ENCODE measurements at places on chromosomes 5 and 9.
A peak's percentile ranks its signal among the peaks of the same experiment; 100 is the strongest.

DNA sequence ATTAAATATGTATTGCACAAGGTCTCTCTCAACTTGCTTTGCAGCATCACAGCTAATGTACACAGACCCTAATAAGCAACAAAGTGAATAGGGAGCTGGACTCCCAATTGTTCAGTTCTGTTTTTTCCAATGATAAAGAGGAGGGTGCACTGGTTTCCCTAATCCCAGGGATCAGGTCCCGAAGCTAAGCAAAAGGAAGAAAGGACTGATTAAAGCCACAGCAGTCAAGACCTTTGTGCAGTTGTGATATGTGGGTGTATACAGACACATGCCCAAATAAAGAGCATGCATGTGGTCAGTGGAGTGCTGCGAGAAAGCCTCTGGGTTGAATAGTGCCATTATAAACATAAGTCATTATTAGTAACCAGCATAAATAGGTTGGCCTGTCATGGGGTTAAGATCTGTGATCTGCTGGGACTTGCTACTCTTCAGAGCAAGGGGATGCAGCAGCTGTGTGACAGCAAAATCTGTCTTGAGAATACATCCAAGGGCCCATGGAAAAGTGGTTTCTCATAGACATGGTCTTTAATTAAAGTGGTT is 1863.1 kb upstream of the WWC1 start:
- no peak for DNase-seq

DNA sequence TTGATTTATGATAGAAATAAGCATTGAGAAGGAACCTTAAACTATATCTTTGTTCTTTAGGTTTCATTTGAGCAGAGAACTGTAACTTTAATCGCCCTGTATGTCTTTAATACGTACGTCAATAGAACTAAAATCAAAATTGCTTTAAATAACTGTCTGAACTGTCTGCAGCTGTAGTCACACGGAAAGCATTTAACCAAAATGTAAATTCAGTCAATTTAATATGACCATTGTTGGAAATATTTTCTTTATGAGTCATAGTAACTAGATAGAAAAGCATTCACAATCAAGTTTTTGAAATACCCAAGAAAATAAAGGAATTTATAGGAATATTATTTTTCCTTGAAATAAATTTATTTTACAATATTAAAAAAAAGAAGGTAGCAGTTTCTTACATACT is 157.1 kb upstream of the CDH6 start:
- DNase-seq: no peak

- no peak for DNase-seq
Measured at GRCh38 chr9:81116340-81117137, 572.8 kb downstream of the TLE1 start.

- peak; percentile 65 for DNase-seq
Measured at GRCh38 chr5:179858241-179858585, 404 bp downstream of the MRNIP start.

GRCh38 chr5:17805227-17805825 is 171.1 kb downstream of the TAF11L14 start:
- DNase-seq: no peak

GRCh38 chr5:171957591-171958251 is 48.7 kb downstream of the FBXW11 start:
- DNase-seq: no peak

DNA sequence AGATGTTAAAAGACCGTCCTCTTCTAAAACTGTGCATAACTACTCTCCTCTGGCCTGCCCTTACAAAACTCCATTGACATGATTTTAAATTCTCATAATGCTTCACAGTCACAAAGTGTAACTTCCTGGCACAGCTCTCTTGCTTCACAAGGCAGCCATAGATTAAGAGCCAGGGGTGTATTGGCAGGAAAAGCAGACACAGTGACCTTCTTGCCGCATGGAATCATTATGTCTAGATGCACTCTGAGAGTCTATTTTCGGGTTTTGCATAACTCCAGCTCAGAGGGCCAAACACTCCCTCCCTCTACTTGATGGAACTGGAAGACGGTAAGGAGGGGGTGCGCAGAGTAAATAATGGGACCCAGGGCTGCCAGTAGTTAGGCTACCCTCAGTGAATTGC is 110.1 kb downstream of the MARCHF3 start:
- no peak for DNase-seq

DNA sequence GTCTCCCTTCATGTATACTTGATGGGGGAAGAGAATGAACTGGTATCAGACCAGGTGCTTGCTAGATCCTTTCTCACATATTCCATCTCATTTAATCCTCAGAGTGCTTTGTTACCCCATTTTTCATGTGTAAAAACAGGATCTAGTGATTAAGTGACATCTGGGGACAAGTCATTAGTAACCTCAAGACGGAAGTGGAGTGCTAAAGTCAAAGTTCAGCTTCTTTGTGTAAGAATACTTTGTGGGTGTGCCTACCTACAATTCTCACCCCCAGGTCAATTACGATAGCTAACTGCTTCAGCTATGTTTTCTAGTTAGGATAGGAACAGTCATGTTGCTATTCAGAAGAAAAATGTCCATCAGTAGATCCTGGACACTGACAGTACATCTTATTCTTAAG is 3.1 kb upstream of the FAM120AOS start:
- DNase-seq: no peak

GRCh38 chr9:98719055-98719454 is 10.3 kb upstream of the GABBR2 start:
- DNase-seq: no peak

GRCh38 chr5:158756871-158757270 is 342.8 kb downstream of the EBF1 start:
- DNase-seq: peak; percentile 66

- DNase-seq: no peak
Measured at GRCh38 chr9:94619026-94619425, 20.3 kb downstream of the FBP1 start.

GRCh38 chr9:5866272-5866671 is 24.4 kb upstream of the MLANA start:
- DNase-seq: no peak

DNA sequence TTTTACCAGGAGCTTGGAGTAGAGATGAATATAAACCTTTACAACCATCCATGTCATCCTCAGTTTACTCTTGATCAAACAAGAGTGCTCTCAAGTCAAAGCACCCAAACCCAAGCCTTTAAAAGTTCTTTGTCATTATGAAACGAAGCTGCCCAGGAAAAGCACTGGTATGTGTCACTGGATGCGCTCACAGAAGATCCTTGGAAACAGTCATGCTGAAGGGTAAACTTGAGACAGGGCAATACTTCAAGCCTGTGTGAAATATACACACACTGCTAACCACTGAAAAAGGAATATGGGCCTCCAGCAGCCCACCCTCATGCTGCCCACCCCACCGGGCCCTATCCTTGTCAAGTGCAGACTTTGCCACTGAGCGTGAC is 84.5 kb downstream of the PRRT1B start:
- DNase-seq: no peak

Measured in NAMALWA (cell line).